ENCODE measurements at places on chromosomes 13 and 19.

DNA sequence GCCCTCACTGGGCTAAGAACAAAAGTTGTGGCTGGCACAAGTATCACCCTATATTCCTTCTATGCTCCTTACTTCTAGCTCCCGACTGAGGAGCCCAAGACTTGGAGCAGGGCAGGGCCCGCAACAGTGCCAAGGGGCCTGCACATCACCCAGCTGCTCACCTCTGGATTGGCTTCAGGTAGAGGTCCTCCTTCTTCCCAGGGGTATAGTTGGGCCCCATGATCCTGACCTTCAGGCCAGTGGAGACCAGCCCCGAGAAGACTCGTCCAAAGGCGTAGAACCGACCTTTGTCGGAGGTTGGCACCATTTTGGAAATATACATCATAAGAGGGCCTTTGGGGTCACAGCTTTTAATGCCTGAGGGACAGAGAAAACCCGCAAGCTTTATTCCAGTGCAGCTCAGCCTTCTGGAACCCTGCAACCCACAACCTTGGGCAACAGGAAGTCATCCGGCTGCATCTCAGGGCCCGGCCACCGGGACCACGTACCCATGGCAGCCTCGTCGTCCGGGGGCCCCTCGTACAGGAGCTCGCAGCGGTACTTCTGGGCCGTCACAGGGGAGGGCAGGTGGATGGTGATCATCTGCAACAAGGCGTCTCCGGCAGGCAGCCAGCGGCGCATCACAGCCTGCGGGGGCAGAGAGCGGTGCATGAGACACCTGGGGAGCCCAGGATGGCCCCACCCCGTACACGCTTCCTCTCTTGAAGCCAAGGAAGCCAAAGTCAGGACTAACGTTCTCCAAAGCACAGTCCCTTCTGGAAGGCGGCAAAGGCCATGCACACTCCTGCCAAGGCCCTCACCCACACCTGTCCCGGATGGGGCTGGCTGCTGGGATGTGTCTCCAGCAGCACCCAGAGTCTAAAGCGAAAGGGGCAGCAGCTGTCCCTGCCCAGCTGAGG lies 4.7 kb downstream of the EEF2 start:
- DNase-seq: no peak

GRCh38 chr13:40680659-40681323 lies 14.3 kb upstream of the FOXO1 start:
- no peak for DNase-seq

GRCh38 chr13:79673310-79673992 lies 192.5 kb downstream of the NDFIP2 start:
- DNase-seq: no peak

- no peak for DNase-seq
These were observed 302.8 kb downstream of the MYO16 start for GRCh38 chr13:108932196-108932595.

DNA sequence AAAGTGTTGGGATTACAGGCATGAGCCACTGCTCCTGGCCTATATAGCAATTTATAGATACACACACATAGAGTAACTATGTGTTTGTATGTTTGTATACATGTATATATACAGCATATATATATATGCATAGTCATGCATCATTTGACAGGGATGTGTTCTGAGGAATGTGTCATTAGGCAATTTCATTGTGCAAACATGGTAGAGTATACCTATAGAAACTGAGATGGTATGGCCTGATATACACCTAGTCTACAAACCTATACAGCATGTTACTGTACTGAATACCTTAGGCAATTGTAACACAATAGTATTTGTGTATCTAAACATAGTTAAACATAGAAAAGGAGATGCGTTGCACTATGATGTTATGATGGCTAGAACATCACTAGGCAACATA lies 53.0 kb upstream of the PCCA start:
- no peak for DNase-seq

GRCh38 chr13:76656500-76656899 lies 229.7 kb downstream of the KCTD12 start:
- no peak for DNase-seq

DNA sequence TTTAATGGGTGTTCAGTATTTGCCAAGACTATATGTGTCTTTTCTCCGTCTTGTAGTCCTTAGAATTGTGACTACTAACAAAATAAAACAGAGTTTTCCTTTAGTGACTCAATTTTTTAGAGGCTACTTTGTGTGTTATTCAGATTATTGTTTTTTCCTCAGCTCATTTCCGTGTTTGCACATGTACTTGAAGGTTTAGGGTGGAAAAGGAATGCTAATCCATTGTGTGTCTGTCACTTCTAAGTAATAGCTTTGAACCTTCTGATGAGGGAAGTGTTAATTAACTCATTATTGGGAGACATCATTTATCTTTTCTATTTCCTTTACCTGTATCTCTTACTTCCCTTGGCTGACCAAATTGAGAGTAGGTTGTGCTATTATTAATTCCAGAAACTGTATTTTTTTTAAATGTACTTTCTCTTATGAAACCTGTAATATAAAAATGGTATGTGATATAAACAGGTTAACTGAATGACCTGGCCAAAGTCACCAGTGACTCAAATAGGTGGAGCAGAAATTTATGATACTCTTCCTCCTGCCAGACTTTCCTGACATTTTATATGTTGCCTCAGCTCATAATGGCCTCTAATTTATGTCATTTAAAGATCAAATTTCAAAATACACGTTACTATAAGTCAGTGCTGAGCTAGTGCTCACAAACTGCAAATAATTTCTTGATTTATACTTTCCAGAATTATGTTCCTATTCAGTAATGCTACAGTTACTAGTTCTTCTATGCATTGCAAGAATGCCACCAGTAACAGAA lies 88.8 kb downstream of the LMO7 start:
- DNase-seq: no peak

DNA sequence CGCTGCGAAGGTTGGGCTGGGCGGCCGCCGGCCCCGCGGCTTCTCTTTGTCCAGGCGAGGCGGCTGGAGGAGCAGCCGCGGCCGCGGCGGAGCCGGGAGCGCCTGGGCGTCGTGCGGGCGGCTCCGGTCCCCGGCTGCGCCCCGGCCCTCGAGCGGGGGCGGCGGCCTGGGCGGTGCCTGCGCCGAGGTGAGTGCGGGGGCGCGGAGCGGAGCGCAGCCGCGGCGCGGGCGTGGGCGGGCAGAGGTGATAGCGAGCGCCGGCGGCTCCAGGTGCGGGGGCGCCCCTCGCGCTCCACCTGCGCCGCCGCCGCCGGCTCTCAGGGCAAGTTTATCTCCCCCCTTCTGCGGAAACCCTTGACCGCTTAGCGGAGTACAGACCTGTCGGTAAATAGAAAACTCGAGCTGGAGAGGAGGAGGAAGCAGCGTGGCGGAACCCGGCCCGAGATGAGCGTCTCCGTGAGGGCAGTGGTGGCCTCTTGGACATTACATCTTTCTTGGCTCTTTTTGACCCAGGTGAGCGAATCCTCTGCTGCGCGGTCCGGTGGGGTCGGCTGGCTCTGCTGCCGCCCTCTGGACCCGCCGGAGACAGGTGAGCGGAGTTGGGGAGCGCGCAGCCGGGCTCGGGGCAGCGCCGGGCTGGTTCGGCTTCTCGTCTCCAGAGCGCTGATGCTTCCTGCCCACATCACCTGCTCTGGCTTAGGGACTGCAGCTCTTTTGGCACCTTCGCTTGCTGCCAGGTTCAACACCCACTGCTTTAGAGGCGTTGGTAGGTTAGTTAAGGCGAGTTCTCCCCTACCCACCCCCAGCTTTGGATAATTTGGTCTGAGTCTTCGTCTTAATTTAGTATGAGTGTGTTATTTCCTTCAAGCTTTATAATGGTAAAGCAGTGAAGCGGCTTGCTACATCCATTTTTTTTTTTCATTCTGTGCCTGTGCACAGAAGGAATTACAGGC lies at the start of gene MTUS2:
Gene MTUS2, plus strand, starts transcription at position 241 of the 953 bp plus-strand sequence.
- DNase-seq: peak; percentile 5

- DNase-seq: no peak
These were observed 465.7 kb downstream of the TBC1D4 start for GRCh38 chr13:75016225-75016624.

- no peak for DNase-seq
These were observed 545.4 kb upstream of the GPC6 start for GRCh38 chr13:92681239-92681638.

GRCh38 chr19:56107626-56108351 lies 13.3 kb downstream of the ZNF787 start:
- no peak for DNase-seq

DNA sequence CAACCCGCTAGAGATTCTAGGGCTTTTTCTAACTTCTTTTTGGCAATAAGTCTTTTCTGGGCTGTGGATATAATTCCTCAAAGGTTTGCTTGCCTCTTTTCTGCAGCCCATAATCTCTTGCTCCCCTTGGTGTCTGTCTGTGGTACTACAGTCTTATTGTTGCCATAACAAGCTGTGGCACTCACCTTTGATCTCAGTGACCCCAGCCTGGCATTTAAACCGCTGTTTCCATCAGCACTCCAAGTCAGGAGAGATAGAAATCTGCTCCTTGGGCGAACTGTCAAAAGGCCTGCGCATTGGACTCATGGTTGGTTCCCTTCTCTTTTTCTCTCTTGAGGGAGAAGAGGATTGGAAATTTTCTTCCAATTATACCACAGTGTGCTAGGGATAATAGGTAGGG lies 14.5 kb upstream of the MPHOSPH8 start:
- no peak for DNase-seq

DNA sequence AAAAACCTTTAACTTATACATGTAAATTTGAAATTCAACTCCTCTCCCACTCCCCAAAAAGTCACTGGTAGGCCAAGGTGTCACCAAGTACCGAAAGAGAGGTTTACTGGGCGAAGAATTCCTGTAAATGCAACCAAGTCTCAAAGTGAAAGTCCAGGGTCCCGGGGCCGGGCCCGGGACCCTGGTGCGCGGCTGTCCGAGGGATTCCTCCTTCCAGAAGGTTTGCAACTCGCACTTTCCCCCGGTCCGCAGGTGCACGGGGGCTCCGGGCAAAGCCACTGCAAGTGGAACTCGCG lies 1.1 kb downstream of the STK24 start:
- no peak for DNase-seq

DNA sequence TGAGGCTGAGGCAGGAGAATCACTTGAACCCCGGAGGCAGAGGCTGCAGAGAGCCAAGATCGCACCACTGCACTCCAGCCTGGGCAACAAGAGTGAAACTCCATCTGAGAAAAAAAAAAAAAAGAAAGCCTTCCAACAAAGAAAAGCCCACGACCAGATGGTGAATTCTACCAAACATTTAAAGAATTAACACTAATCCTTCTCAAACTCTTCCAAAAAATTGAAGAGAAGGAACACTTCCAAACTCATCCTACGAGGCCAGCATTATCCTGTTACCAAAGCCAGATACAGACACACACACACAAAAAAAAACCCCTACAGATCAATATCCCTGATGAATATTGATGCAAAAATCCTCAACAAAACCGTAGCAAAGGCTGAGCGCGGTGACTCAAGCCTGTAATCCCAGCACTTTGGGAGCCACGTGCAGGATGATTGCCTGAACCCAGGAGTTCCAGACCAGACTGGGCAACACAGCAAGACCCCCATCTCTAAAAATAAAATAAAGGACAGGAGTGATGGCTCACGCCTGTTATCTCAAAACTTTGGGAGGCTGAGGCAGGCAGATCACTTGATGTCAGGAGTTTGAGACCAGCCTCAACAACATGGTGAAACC lies 6.2 kb upstream of the EVI5L start:
- no peak for DNase-seq

DNA sequence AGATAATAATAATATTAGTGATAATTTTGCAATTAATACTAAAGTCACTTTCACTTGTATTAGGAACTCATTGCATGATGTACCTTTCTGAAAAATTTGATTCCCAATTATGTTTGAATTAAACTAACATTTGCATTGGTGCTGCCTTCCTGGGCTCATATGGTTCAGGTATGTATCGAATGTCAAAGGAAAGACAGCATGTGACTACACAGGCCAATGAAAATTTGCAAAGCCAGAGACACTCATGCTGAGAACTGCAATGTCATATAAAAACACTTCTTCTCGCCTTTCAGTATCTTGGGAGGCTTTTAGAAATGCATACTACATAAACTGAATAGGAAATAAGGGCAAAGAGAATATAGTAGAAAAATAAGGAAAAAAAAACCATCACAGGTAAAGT lies 44.3 kb downstream of the RAP2A start:
- DNase-seq: no peak

DNA sequence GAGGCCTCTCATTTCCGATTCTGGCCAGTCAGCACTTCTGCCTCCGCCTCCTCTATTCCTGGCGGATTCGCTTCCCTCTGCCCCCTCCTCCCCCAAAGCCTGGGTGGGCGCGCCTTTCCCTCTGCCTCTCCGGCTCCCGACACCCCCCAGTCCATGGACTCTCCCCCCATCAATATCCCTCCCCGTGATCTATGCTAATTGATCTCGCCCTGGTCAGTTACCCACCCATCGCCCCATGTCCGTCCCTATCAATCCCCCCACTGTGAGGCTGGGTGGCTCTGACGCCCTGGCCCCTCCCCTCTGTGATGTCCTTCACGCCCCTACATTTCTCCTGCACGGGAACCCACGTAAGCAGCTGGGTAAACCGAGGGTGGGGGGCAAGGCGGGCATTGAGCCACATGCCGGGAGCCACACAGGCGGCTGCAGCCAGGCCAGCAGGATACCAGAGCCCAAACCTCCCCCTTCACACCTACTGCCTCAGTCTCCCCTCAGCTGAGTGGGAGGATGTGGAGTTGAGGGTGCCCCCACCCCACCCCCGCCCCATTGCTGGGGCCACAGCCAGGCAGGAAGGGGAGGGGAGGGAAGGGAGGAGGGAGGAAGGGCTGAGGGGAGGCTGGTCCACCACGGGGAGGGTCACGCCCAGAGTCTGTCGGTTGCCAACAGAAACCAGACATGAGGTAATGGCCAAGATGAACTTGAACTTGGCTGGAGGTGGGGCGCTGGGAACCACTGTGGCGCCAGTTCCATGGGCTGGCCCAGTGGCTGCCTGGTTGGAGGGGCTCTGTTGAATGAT lies 21.0 kb downstream of the SMIM24 start:
- no peak for DNase-seq

GRCh38 chr13:75492389-75492788 lies 10.4 kb upstream of the TBC1D4 start:
- no peak for DNase-seq

DNA sequence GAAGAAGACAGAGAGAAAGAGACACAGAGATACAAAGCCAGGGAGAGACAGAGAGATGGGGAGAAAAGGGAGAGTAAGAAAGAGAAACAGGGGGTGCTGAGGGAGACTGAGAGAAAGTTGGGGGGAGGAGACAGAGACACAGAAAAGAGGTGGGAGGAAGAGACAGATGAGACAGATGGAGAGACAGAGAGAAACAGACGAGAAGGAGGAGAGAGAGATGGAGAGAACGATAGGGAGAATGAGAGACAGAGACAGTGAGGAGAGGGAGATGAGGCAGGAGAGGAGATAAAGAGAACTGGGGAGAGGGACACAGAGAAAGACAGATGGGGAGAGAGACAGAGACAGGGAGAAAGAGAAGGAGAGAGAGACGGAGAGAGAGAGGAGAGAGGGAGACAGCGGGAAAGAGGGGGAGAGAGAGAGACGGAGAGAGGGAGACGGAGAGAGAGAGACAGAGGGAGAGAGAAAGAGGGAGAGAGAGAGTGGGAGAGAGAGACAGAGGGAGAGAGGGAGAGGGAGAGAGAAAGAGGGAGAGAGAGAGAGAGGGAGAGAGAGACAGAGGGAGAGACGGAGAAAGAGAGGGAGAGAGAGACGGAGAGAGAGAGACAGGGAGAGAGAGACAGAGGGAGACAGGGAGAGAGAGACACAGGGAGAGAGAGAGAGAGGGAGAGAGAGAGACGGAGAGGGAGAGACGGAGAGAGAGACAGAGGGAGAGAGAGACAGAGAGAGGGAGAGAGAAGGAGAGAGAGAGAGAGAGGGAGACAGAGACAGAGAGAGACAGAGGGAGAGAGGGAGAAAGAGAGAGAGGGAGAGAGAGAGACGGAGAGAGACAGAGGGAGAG lies 12.6 kb downstream of the JOSD2 start:
- DNase-seq: no peak

GRCh38 chr13:41462427-41462826 lies 5.1 kb downstream of the RGCC start:
- DNase-seq: no peak

GRCh38 chr13:98482476-98483444 lies 94.1 kb downstream of the STK24 start:
- DNase-seq: no peak
